Chondrocyte (in vitro differentiated cells): ENCODE measurements at places on chromosomes 4 and X. TPM values are rescaled to one million over a fixed set of nuclear protein-coding genes. Genes with fewer than 3 reads are reported as not detected.

Gene MTTP
- total RNA-seq = not detected in 3 replicates

Gene GYG2
- total RNA-seq = 11.7 to 14.1 TPM (median 12.1 TPM) in 3 replicates

Gene ODAPH
- total RNA-seq = not detected in 3 replicates

Gene GLOD5
- total RNA-seq = not detected in 3 replicates

Gene MRFAP1L1
- 44.7 to 52.9 TPM (median 46.5 TPM) in 3 replicates for total RNA-seq

Gene VEGFD
- 0.20 to 0.39 TPM in 2 of 3 replicates, not detected in the other for total RNA-seq

Gene GUCY1B1
- 13.7 to 21.5 TPM (median 20.5 TPM) in 3 replicates for total RNA-seq

Gene SPARCL1
- total RNA-seq = 21.5 to 26.9 TPM (median 26.1 TPM) in 3 replicates

Gene ARX
- not detected in 3 replicates for total RNA-seq

Gene GPR143
- total RNA-seq = not detected in 3 replicates

Gene PHEX
- 0.97 to 1.2 TPM (median 1.1 TPM) in 3 replicates for total RNA-seq

Gene IGFBP7
- total RNA-seq = 3,991 to 5,189 TPM (median 5,125 TPM) in 3 replicates

Gene TCEAL3
- total RNA-seq = 40.0 to 40.8 TPM (median 40.2 TPM) in 3 replicates

Gene CXorf49
- total RNA-seq = not detected in 3 replicates

Gene CLIC2
- 0.97 to 1.8 TPM (median 0.97 TPM) in 3 replicates for total RNA-seq

Gene L1CAM
- 2.2 to 2.9 TPM (median 2.5 TPM) in 3 replicates for total RNA-seq

Gene RHOXF2
- total RNA-seq = not detected in 3 replicates

Gene ARMCX4
- total RNA-seq = 13.3 to 15.4 TPM (median 15.2 TPM) in 3 replicates

Gene P2RY10
- total RNA-seq = not detected in 3 replicates

Gene ZNF630
- 2.0 to 2.7 TPM (median 2.1 TPM) in 3 replicates for total RNA-seq

Gene NXF2
- total RNA-seq = not detected in 3 replicates

Gene TKTL2
- total RNA-seq = not detected in 3 replicates

Gene MAGEB2
- total RNA-seq = not detected in 3 replicates

Gene SPANXD
- total RNA-seq = not detected in 3 replicates

Gene IQCM
- not detected in 3 replicates for total RNA-seq

Gene PHKA1
- 5.2 to 8.0 TPM (median 5.3 TPM) in 3 replicates for total RNA-seq

Gene DGKQ
- 15.4 to 18.6 TPM (median 17.2 TPM) in 3 replicates for total RNA-seq

Gene ATP1B4
- not detected in 3 replicates for total RNA-seq

Gene HPRT1
- total RNA-seq = 17.3 to 22.4 TPM (median 17.4 TPM) in 3 replicates

Gene PAGE4
- total RNA-seq = not detected in 3 replicates

Gene NSG1
- total RNA-seq = 0.42 TPM in 1 of 3 replicates, not detected in the others

Gene TMEM271
- not detected in 3 replicates for total RNA-seq

Gene CCKAR
- total RNA-seq = not detected in 3 replicates

Gene MBNL3
- total RNA-seq = 3.8 to 7.5 TPM (median 4.5 TPM) in 3 replicates

Gene MMAA
- total RNA-seq = 8.3 to 12.9 TPM (median 9.1 TPM) in 3 replicates

Gene MAGEE2
- not detected in 3 replicates for total RNA-seq

Gene CXCL8
- 0.27 to 0.48 TPM (median 0.46 TPM) in 3 replicates for total RNA-seq

Gene CNKSR2
- total RNA-seq = 1.7 to 4.1 TPM (median 1.8 TPM) in 3 replicates

Gene GC
- total RNA-seq = not detected in 3 replicates

Gene QDPR
- total RNA-seq = 22.5 to 31.9 TPM (median 23.3 TPM) in 3 replicates

Gene SPANXA2
- not detected in 3 replicates for total RNA-seq

Gene ARHGAP6
- total RNA-seq = 0.48 to 1.7 TPM (median 1.5 TPM) in 3 replicates

Gene AFM
- not detected in 3 replicates for total RNA-seq

Gene PCSK1N
- 58.7 to 74.2 TPM (median 69.2 TPM) in 3 replicates for total RNA-seq

Gene TMSB15A
- total RNA-seq = 1.1 to 4.6 TPM (median 4.4 TPM) in 3 replicates

Gene NSUN7
- total RNA-seq = 2.4 to 6.1 TPM (median 5.1 TPM) in 3 replicates

Gene ADRA2C
- total RNA-seq = 0.99 to 1.6 TPM (median 1.5 TPM) in 3 replicates

Gene POF1B
- not detected in 3 replicates for total RNA-seq

Gene CLDN22
- not detected in 3 replicates for total RNA-seq

Gene MAGEA1
- total RNA-seq = not detected in 3 replicates

Gene SOX3
- total RNA-seq = not detected in 3 replicates

Gene TCEAL6
- not detected in 3 replicates for total RNA-seq

Gene CPZ
- 8.9 to 22.2 TPM (median 9.5 TPM) in 3 replicates for total RNA-seq

Gene PGAM4
- not detected in 3 replicates for total RNA-seq

Gene CISD2
- 20.7 to 30.9 TPM (median 29.7 TPM) in 3 replicates for total RNA-seq

Gene KIT
- total RNA-seq = 3.1 to 6.7 TPM (median 6.4 TPM) in 3 replicates

Gene SH3TC1
- total RNA-seq = 1.2 to 1.4 TPM (median 1.2 TPM) in 3 replicates

Gene SLC10A4
- total RNA-seq = 0.18 TPM in 1 of 3 replicates, not detected in the others
